ENCODE measurements at places on chromosomes 5 and 9.

DNA sequence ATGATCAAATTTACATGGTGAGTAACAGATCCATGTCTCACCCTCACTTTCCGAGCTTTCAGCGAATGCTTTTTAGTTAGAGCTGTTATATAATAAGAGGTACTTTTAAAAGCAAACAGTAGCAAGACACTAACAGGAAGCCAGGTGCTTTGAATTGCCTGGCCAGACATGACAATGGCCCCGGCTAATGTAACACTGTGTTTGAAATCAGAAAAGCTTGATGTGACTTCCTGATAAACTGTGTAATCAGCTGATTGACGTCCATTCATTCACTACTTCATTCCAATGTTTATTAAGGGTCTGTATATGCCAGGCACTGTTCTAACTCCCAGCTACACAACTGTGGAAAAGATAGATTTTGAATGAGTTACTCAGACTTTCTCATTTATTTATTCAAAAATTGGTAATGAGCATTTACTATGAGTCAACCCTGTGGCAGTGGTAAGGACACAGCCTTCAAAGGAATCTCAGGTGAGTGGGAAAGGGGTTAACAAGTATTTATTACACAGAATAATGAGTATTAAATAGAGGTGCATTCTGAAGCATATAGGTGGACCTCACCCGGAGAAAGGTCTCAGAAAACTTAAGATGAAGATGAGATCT lies 26.6 kb downstream of the DPYSL3 start:
- DNase-seq: no peak

DNA sequence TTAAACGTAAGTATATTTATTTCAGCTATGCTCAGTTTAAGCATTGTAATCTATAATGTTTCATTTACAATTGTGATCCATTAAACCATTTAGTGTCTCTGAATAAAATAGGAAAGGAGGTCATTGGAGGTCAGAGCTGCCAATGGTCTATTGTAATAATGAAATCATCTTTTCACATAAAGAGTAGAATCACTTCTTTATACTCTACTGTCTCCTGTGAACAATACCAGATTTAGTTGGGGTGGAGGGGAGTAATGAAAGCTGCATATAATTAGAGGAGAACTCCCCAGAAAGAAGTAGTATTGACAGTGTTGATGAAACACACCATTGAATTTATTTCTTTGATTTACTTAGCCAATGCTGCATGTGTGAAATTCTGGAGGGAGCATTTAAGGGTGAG lies 35.1 kb upstream of the ZFYVE16 start:
- DNase-seq: no peak

DNA sequence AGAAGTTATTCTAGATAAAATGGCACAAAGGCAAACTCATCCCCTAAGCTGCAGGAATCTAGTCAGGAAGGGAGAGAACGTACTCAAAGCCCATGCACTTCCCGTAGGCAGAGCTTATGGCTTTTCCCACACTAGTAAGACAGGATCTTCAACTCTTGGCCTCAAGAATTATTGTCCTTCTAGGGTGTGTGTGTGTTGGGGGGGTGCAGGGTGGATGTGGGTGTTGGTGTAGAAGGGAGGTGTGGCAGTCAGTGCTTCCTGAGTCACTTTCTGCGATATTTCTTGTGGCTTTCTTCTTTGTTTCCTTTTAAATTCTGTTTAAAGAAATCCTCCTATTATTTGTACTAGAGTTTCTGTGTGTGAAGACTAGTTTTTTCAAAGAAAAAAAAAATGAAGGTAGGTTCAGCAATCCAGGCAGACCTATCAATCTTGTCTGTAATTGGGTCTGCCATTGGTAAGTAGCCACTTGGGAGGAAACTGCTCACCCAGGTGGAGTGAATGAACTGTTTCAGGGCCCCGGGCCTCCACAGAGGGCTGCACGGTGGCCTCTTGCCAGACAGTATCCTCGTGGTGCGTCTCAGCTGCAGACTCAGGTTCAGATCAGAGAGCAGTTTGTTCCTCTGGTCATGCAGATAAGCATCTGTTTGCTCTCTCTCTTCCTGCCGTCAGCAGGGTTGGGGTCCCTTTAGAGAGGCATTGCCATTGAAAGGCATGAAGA lies 131.9 kb downstream of the NPR3 start:
- no peak for DNase-seq

DNA sequence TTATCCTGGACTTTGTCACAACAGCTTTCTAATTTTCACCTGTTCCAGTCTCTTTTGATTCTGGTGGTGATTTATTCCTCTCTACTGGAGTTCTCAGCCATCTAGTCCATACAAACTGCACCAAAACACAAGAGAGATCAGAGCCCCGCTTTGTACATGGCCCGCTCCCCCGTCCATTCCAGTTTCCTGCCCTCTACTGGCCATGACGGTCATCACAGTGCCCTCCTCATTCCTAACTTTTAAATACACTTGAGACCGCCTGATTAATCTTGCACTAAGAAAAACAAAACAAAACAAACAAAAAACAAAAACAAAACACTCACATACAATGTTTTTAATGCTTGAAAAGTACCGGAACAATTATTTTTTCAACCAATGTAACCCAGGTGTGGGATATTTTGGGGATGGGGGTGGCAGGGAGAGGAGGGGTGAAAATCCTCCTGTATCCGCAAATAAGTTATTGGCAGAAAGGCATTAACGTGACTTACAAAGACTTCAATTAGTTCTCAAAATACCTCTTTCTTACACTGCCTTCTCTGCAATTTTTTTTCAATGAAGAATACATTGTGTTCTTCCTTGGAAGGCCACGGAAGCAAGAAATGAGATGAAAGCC lies 84.8 kb upstream of the PAM start:
- DNase-seq: no peak

DNA sequence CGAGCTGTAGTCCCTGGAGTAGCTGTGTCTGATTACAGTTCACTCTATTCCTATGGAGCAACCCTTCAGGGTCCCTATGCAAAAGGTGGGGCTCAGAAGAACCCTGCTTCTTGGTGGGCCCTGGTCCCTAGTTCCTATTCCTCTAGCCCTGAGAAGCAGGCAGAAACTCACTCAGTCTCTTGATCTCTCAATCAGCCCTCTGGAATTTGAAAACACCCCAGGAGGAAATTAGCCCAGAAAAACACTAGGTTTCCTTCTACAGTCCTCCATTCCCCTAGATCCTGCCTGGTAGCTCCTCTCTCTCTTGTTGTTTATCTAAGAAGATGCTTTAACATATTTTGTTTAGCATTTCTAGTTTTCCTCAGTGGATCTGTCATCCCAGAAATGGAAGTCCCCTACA lies 7.6 kb downstream of the RGS3 start:
- no peak for DNase-seq

GRCh38 chr5:144088206-144089064 lies 82.0 kb downstream of the YIPF5 start:
- DNase-seq: no peak

DNA sequence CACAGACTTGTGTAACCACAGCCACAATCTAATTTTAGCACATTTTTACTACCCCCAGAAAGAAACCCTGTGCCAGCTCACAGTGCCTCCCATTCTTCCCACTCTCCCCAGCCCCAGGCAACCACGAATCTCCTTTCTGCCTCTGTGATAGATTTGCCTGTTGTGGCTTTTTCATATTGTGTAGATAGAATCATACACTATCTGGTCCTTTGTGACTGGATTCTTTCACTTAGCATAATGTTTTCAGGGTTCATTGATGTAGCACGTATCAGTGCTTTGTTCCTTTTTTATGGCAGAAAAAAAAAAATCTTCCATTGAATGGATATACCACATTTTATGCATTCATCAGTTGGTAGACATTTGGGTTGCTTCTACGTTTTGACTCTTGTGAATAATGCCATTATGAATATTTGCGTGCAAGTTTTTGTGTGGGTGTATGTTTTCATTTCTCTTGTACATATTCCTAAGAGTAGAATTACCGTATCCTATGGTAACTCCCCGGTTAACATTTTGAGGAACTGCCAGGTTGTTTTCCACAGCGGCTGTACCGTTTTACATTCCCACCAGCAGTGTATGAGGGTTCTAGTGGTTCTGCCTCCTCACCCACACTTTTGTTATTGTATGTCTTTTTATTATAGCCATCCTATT lies 64.5 kb downstream of the RCL1 start:
- DNase-seq: no peak

DNA sequence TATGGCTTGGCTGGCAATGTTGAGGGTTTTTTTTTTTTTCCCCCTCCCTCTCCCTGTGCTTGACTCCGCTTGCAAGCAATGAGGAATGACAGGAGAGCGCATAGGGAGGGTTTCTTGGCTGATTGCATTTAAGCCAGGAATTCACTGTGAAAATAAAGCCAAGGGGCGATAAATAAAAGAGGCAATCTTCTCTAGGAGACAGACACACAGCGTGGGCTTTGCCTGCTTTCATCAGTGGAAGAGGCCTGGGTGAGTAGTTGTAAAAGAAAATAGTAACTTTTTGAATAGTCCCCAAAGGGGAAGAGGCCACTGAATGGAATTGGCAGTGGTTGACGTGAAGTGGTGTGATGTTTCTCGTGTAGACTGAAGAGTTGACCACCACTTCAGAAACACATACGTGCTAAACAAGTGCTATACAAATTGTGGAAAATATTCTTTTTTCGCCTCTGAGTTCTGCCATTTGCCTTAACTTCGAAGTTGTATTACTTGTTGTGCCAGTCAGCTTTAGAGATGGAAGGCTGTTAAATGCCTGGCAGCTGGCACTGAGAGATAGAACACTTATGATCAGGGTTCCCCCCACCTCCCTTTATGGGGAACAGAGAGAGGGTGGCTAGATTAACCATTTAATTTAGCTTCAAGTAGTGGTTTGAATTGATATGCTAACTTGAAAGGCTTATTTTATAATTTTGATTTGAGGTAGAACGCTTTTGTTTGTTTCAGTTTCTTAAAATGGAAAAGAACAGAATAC lies 3.0 kb downstream of the ZSWIM6 start:
- no peak for DNase-seq

GRCh38 chr5:12901696-12902095 lies 997.5 kb upstream of the CTNND2 start:
- DNase-seq: no peak

- DNase-seq: no peak
These were observed 1130.4 kb upstream of the ACO1 start for GRCh38 chr9:31253800-31254762.

- no peak for DNase-seq
These were observed 397.4 kb upstream of the MEF2C start for GRCh38 chr5:89280103-89281037.

- DNase-seq: no peak
These were observed 250.1 kb upstream of the MEF2C start for GRCh38 chr5:89133129-89133528.

DNA sequence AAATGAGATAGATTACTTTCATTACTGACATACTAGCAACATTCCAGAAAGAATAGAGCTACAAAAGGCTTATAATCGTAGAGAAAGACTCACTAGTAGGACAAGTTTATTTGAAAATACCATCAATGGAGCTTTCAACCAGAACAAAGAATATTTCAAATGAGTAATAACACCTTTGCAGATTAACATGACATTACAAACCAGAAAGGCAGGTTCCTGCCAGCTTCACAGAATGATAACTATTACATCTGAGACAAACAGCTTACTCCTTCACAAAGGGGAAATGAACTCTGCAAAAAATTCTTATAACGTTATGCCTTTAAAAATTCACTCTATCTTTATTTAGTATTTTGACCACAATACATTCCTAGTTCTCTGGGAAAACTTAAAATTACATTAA lies 103.1 kb downstream of the EPB41L4A start:
- no peak for DNase-seq

GRCh38 chr9:86529496-86530275 lies 175.5 kb upstream of the TUT7 start:
- no peak for DNase-seq

GRCh38 chr5:75460942-75461610 lies 50.4 kb downstream of the CERT1 start:
- no peak for DNase-seq

DNA sequence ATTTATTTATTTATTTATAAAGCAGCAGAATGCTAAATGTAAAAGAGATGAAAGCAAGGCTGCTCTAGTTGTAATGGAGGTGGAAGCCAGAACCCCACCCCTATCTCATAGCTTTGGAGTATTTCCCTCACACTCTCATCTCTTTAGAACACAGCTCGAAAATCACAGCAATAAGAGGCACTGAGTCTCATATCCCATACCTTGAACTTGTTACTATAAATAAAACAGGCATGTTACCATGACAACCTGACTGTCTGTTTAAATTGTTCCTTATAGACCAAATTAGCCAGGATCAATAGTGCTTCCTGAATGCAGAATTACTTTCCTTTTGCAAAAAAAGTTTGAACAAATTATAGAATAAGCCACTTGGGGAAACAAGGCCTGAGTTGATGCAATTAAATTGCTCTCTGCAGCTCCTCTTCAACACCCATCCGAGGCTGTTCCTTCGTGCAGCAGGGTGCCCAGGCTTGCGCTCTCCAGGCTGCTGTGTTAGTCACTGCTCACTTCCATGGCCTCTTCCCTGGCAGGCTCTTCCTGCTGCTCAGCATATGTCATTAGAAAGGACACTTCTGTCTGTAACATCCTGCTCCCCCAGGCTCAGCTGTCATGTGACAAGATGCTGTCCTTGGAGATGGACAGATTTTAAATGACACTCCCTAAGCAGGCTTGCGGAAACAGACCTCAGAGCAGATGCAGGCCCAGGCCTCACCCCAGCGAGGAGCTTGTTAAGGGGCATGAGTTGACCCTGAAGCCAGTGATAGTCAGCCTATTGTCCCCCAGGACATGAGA lies 120.2 kb downstream of the CARTPT start:
- DNase-seq: no peak

- no peak for DNase-seq
These were observed 23.2 kb upstream of the CARNMT1 start for GRCh38 chr9:75051285-75051684.

GRCh38 chr5:140399979-140400729 lies 1.5 kb upstream of the ANKHD1 start:
- no peak for DNase-seq

DNA sequence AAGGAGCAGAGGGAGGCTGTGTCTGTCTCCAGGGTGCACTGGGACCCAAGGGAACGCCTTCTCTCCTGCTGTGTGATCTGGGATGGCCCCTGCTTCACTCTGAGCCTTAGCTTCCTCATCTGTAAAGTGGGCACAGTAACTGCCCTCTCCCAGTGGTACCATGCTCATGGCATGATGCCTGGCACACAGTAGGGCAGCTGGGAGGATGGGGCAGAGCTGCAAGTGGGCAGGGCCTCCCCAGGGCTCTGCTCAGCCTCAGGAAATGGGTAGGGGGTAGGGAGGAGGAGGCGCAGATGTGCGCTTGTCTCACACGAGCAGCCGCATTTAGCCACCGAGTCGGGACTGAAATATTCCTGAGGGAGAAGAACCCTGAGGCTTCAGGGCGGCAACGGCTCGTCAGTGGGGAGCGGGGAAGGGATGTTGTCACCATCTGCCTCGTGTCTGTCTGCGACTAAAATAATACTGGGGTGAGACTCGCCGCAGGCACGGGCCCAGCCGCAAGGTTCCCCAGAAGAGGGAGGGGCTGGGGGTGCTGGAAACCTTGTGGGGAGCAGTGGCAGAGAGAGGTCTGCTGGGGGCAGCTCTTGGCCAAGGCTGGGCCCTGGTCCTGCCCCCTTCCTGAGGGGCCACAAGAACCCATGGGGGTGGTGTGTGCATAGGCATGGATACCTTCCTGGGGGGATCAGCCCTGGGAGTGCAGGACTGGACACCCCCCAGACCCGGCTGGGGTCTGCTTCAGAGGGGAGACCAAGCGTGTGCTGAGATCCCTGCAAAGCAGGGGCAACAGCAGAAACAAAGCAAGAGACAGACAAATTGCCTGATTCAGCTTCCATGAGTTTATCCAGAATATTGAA lies 55.2 kb upstream of the PSD2 start:
- DNase-seq: no peak

GRCh38 chr5:154706416-154706815 lies 48.8 kb upstream of the LARP1 start:
- no peak for DNase-seq

- DNase-seq: no peak
These were observed 83.5 kb downstream of the SLC1A1 start for GRCh38 chr9:4573634-4574389.

- DNase-seq: no peak
These were observed 480.9 kb upstream of the PAPPA start for GRCh38 chr9:115672477-115673316.

Data from left lung (tissue), 14 donors.